ENCODE measurements at places on chromosomes 7 and 10. TPM values are rescaled to one million over a fixed set of nuclear protein-coding genes. Genes with fewer than 3 reads are reported as not detected.

ABCA13 gene
- total RNA-seq = 0.92 TPM

AZGP1 gene
- total RNA-seq = not detected

STEAP1B gene
- total RNA-seq = 1.8 TPM

ENTPD1 gene
- 16.6 TPM for total RNA-seq

FAM237B gene
- 0.23 TPM for total RNA-seq

CAV2 gene
- 12.2 TPM for total RNA-seq

AKR1D1 gene
- not detected for total RNA-seq

SPACDR gene
- not detected for total RNA-seq

MAT1A gene
- not detected for total RNA-seq

IL2RA gene
- total RNA-seq = not detected

TMEM139 gene
- total RNA-seq = 0.46 TPM

TPST1 gene
- total RNA-seq = 92.3 TPM

FOXK1 gene
- total RNA-seq = 37.8 TPM

KLLN gene
- total RNA-seq = 1.4 TPM

CYP3A5 gene
- total RNA-seq = not detected

KLF14 gene
- total RNA-seq = 0.23 TPM

LRGUK gene
- 11.8 TPM for total RNA-seq

DPP6 gene
- total RNA-seq = 85.1 TPM

ZWINT gene
- 14.1 TPM for total RNA-seq

MRPS16 gene
- total RNA-seq = 99.4 TPM

MTERF1 gene
- total RNA-seq = 19.4 TPM

GATA3 gene
- 0.69 TPM for total RNA-seq

CYP2C19 gene
- not detected for total RNA-seq

SPDYE6 gene
- total RNA-seq = not detected

SH2D4B gene
- total RNA-seq = 0.23 TPM

TAS2R3 gene
- total RNA-seq = 4.6 TPM

EBLN1 gene
- total RNA-seq = not detected
